ENCODE measurements at places on chromosomes 3 and 15.

GRCh38 chr15:80850941-80851451 lies 71.8 kb downstream of the CEMIP start:
- no peak for DNase-seq

DNA sequence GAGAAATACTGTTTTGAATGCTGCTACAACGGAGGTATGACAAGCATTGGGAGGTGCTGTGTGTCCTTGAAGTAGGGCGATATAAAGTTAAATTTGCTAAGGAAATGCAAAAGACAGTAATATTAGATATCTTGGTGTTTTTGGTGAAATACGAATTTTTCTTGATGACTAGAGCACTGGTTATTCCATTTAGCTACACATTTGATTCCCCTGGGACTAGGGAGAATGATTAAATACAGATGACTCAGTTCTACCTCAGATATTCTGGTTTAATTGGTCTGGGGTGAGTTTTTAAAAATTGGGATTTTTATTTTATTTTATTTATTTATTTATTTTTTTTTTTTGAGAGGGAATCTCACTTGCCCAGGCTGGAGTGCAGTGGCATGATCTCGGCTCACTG lies 18.7 kb upstream of the GADL1 start:
- peak; percentile 25 for DNase-seq

DNA sequence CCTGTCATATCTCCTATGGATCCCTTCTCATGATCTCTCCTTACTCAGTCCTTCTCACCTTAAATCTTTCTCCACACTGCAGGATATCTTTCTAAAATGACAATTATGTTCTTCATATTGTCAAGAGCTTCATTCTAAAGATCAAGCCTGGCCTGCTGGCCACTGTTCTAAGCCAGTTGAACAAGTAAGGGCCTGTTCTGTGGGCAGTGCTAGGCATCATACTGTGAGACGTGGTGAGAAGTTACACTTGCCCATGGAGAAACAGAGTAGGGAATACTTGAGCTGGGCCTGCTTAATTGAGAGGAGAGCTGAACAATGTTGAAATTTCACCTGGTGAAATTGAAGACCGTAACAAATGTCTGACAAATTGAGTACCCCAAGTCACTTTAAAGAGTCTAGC lies 184.1 kb upstream of the RASGRP1 start:
- no peak for DNase-seq

GRCh38 chr15:92899948-92900730 lies at the start of gene CHD2:
TSS of gene CHD2 (plus strand) at chr15:92900324. CDS start at chr15:92901238, 914 bp downstream.
- DNase-seq = peak; percentile 64

DNA sequence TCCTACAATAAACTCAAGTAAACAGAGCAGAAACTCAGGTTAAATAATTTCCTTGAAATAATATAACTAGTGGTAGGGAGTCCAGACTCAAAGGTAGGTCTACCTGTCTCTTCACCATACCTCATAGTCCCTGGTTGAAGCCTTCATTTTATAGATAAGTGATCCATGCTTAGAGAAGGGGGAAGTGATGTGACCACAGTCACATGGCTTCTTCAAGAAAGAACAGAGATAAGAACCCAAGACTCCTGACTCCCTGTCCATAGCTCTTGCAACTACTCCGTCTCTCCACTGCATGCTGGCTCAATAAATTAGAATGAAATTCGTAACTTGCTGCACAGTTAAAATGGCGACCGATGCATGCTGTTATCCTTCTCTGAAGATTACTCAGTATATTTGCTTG lies 11.0 kb upstream of the C15orf61 start:
- DNase-seq = no peak

GRCh38 chr15:50168783-50169411 lies 13.1 kb upstream of the SLC27A2 start:
- no peak for DNase-seq

DNA sequence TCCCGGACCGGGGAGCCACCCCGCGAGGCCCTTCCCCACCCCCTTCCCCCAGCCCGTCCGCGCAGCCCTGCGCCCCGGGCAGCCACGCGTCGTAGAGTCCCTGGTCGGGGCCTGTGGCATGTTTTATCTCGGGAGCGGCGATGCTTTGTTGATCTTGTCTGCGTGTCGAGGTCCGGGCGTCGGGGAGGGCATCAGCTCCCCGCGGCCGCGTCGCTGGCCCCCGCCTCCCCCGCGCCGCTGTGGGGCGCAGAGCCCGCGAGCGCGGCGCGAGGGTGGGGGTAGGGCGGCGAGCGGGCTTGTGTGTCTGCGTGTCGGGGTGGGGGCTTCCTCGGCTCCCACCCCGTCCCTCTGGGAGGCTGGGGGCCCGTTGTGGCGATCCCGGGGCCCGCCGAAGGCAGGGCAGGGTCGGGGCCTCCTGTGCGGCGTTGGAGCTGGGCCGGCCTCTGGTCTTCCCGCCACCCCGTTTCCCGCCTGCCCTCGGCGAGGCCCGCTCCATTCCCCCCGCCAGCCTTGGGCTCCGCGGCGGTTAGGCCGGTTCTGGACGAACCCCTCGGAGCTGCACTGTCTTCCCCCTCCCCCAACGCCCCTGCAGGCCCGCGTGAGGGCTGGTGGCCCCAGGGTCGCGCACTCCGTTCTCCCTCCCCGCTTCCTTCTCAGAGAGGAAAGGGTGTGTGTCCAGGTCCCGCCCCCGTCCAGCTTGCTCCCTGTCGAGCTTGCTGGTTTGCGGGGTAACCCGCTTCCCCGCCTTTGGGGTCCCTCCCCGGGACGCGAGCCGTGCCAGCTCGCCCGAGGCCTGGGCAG lies 695 bp downstream of the GMPS start:
- DNase-seq = no peak

DNA sequence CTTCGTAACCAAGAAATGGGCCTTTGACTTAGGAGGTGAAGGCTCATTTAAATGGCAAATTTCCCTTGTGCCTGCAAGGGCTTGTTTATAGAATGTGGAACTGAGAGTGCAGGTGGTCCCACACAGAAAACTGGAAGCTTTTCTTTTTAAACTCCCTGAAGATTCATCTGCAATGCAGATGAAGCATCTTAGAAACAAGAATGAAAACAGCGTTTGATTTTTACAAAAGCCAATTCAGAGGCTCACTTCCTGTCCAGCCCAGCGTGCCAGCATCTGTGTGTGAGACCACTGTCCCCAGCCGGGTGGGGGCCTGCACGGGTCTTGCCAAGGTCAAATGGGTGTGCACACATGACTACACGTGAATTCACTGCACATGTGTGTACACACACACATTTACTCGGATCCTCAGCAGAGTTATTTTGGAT lies 94.7 kb downstream of the LINGO1 start:
- DNase-seq = no peak

- no peak for DNase-seq
These were observed 50.5 kb downstream of the TNFAIP8L3 start for GRCh38 chr15:51044037-51044727.

GRCh38 chr3:63303238-63303637 lies 25.1 kb downstream of the SYNPR start:
- DNase-seq = no peak

DNA sequence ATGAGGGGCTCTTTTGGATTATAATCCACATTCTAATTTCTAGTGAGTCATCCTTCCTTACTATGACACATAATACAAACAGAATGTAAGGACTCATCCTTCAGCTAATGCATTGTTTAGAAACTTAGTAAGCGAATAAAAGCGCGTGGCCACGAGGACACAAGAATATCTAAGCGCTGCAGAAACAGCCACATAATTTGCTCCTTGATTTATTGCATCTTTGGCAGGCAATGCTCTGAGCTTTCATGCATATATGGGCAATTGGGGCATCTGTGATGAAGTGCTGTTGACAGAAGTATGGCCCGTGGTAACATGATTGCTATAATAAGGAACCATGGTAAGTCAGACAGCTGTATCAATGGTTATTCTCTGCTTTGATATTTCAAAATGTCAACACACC lies 191.3 kb upstream of the ZNF385D start:
- peak; percentile 93 for DNase-seq

DNA sequence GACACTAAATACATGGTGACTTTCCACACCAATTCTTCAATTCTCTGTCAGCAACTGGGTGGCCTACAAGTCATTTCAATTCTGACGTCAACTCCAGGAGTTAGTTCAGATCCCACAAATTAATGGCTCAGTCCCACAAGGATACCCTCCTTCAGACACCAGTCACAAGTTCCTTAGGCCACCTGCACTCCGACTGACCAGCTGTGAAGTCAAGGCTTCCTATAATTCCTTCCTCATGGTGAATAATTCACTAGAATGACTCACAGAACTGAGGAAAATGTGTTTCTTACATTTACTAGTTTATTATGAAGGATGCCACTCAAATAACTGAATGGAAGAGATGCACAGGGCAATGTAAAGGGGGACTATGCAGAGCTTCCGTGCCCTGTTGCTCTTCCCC lies 6.3 kb upstream of the PIAS1 start:
- no peak for DNase-seq

- DNase-seq = peak; percentile 20
These were observed 44.7 kb upstream of the INO80 start for GRCh38 chr15:41160639-41161315.

DNA sequence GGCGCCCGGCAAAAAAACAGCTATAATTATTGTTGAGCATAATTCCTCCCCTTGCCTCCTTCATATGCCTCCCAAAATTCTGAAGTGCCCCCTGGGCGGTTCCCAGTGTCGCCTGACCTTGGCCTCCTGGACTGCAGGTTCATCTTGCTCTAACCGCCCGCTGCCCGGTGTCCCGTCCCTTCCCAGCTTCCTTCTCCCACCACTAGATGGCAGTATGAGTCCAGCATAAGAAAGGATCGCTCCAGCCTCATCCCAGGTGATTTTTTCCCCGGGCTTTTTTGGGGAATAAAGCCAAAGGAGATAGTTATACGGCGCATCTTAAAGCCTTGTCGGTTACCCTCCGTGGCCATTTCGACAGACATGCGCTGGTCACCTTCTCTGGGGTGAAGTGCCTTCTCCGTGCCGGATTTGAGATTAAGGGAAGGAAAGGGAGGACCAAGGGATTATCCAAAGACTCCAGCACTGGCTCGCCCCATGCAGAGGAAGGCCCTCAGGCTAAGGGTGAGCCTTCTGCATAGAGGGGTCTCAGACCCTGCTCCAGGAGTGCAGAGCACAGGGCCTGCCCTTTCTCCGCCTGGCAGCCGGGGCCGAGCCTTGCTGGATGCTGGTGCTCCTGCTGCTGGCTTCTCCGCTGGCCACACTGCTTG lies 45.8 kb upstream of the TRA2B start:
- peak; percentile 23 for DNase-seq

GRCh38 chr3:196189566-196190347 lies 21.4 kb downstream of the ZDHHC19 start:
- DNase-seq = no peak
